IPS DF 6.9 (cell line): ENCODE measurements at places on chromosomes 6 and 20.
A peak's percentile ranks its signal among the peaks of the same experiment; 100 is the strongest.

GRCh38 chr20:32312718-32313424, 35.4 kb downstream of the KIF3B start:
- no peak for DNase-seq

DNA sequence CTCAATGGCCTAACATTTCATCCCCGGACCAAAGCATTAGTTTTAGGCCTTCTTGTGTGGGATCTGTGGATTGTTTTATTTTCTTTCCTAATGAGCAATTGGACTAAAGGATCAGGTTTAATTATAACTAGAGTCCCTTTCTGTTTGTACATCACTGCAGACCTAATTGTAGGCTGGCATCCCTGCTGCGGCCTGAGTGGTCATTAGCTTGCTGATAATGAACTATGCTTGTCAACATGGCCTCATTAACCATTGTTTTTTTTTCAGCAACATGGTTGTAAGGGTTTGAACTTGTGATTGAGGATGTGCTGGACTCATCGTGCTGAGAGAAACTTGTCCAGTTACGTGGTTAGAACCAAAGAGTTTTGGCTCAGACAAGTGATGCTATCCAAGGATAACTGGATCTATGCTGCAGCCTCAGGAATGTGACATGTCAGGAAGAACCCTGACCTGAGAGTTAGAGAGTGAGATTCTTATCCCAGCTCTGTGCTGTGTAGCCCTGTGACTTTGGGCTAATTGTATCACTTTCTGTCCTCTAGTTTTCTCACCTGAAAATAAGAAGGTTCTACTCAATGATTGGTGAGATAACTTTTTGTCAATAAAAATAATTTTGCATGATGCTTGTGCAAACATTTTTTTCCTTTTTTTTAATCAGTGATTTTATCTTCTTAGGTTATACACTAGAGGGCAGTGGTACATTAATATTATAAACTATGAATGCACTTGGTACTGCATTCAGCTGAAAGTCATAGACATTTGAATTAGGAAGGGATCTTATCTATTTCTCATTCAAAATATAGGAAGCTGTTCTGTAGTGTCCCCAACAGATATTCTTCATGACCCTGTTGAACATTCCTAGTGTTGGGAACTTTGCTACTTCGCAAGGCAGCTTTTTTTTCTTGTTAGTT, 140.9 kb downstream of the RNF144B start:
- no peak for DNase-seq

GRCh38 chr6:41531591-41532582, 14.3 kb upstream of the FOXP4 start:
- no peak for DNase-seq

DNA sequence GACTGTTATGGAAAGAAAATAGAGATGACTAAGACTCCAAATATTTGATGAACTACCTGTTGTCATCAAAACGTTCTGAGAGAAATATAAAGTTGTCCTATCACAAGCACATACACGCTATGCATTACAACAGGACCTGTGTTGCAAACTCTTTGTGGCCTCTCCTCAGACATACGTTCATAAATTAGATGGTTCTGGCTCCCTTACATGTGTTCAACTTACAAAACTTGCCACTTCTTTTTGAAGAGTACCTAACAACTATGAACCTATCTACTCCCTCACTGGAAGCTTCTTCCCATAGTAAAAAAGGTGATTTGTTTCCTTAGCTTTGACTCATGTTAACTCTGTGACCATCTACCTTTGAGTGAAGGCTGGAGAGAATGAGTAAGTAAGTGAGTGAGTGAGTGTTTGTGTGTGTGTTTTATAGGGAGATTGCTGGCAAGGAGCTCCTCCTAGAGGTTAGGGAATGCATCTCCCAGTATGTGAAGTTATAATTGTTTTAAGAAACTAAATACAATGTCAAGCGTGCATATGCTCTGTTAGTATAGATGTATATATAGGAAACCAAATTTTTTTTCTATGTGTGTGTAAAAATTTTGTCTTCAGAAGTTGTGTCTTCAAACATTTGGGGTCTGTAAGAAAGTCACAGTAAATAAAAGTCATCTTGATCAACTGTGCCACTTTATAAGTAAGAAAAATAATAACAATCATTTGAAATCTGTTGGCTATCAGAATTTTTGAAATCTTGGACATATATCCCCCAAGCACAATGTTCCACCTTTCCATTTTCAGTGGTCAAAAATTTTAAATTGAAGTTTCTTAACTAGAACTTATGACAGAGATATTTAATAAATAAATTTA, 1211.1 kb upstream of the GJE1 start:
- DNase-seq = peak; percentile 20

- peak; percentile 47 for DNase-seq
Observed at GRCh38 chr20:57092112-57092899, 174.1 kb downstream of the BMP7 start.

DNA sequence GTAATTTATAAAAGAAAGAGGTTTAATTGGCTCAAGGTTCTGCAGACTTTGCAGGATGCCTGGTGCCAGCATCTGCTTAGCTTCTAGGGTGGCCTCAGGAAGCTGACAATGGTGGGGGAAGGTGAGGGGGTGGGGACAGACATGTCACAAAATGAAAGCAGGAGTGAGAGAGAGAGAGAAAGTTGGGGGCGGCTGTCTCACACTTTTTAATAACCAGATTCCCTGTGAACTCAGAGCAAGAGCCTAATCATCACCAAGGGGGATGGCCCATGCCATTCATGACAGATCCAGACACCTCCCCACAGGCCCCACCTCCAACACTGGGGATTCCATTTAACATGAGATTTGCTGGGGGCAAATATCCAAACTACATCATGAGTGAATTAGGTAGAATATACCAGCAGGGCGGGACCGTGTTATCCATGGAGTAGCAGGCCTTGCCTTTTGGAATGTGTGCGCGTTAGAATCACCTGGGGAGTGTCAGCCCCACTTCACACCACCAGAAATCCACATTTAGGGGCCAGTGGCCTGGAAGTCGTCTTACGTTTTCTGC, 258.8 kb downstream of the CDH4 start:
- DNase-seq = no peak

GRCh38 chr6:158255989-158256601, 56.2 kb upstream of the TULP4 start:
- DNase-seq = no peak

DNA sequence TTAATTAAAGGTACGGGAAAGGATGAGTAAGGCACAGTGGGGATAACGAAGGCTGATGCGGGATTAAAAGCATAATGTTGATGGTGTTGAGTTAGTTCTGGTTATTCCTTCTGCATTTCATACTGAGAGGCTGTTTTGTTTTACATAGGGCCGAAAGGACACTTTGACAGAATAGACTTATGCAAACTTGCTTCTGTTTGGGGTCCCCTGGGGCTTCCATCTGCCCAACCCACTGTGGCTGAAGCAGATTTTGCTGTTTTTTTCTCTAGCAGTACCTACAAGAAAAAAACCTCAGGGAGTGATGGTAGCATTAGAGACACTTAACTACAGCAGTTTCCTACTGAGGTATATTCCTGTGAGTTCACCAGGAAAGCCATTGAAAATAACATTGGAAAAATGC, 136.1 kb upstream of the SUPT3H start:
- DNase-seq = no peak

DNA sequence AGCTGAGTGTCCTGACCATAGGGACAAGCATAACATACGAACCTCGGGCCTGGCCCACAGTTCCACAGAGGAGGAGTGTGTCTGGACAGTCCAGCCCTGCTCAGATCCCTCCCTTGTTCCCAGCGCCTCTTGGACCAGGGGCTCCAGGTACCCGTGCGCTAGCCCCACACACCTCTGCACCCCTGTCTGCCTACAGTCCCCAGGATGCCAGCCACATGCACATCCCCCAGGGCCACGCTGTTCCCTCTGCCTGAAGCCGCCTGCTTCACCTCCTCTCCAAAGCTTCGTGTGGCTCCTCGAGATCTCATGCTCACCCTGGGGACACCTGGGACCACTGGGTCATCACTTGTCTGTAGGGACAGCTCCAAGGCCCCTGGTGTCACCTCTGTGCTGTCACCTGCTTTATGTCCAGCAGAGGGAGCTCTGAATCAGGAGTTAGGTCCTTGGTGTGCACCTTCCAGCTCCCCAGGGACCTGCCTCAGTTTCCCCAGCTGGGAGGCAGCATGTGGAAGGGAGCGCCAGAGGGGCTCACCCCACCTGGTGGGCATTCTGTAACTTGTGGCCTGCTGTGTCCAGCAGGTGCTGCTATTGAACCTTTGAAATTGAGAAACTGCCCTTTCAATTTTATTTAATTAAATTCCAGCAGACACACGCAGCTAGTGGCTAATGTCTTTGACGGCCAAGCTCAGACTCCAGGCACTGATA, 7.3 kb upstream of the YTHDF1 start:
- no peak for DNase-seq

GRCh38 chr6:157665180-157665579, 157.9 kb upstream of the SNX9 start:
- no peak for DNase-seq

DNA sequence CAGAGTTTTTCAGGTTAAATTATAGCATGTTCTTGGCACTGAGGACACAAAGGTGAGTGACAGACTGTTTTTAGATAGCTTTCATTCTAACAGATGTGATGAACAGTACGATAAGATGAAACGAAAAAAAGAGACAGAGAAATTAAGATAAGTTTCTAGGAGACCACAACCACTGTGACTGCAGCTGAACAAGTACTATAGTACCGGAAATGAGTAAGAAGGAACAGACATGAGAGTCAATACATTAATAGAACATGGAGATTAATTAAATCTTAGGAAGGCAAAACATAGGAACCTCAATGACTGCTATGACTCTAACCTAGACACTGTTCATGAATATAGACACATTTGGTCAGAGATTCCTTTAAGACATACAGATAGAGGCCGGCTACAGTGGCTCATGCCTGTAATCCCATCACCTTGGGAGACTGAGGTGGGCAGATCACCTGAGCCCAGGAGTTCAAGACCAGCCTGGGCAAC, 40.2 kb downstream of the HBS1L start:
- DNase-seq = no peak

- DNase-seq = no peak
Observed at GRCh38 chr6:70119218-70119835, 183.6 kb downstream of the COL9A1 start.

DNA sequence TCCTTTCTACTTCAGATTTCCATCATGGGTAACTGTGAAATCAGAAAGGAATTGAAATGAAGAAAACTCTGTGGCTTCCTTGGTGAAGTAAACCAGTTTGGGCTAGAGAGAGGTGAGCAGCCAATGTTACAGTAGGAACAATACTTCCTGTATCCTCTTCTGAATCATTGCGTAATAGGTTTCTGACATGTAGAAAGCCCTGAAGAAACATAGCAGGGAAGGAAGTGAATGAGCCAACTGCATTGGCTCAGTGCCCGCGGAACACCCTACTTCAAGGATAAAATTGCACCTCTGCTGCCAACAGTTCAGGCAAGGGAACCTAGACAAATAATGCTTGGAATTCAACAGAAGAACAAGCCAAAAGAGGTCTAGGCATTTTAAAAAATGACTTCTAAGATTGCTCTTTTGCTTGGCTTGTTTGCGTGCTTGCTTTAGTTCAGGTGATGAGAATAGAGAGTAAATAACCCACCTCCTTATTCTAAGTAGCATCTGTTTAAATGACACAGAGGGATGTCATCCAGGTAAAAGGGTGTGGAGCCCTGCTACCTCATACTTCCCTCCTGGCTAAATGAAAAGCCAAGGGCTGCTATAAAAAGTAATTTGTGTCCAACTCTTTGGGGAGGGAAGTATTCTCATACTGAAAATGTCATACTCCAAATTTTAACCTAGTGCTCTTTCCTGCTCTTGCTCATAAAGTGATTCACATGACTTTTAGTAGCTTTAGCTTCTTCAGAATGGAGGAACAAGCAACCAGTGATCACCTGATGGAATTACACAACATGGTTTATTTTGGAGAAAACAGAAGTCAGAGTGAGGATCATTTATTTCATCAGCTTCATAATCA, 30.0 kb upstream of the AKIRIN2 start:
- DNase-seq = no peak

DNA sequence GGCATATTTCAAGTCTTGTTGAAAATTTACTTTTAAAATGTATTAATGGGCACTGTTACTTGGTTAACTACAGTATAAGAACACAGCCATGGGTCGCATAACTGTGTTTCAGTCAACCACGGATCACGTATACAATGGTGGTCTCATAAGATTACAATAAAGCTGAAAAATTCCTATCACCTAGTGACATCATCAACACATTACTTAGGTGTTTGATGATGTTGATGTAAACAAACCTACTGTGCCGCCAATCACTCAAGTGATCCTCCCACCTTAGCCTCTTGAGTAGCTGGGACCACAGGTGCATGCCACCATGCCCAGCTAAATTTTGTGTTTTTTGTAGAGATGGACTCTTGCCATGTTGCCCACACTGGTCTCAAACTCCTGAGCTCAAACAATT, 16.7 kb upstream of the ETV7 start:
- DNase-seq = no peak

GRCh38 chr6:80921861-80922460, 815.5 kb downstream of the BCKDHB start:
- DNase-seq = no peak

DNA sequence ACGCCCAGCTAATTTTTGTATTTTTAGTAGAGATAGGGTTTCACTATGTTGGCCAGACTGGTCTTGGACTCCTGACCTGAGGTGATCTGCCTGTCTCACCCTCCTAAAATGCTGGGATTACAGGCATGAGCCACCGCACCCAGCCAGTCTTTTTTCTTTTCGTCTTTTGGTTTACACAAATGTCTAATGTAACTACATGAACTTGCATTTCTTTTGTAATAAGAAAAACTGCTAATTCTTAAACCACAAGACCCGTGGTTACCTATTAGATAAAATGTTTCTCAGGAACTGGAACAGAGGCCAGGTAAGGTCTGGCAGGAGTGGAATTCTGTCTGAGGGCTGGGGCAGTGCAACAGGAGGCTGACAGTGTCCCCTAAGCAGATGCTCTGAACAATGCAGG, 32.7 kb upstream of the GSTA3 start:
- no peak for DNase-seq

- no peak for DNase-seq
Observed at GRCh38 chr6:136129365-136129764, 120.7 kb downstream of the MTFR2 start.

DNA sequence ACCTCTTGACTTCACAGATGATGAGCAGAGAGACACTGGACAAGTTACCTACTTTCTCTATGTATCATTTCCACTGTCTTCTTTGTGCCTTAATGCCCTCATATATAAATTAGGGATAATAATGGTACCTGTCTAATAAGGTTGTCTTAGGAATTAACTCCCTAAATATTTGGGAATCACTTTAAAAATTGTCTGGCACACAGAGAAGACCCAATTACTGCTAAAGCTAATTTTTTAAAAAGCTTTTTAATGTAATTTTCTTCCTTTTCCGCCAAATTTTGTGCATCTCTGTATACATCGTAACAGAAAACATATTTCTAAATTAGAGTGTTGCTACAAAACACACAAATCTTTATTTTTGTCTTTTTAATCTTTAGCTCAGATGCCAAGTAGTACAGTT, 816.8 kb upstream of the ADGRB3 start:
- DNase-seq = no peak
